ENCODE measurements at places on chromosomes 6 and 20.
A peak's percentile ranks its signal among the peaks of the same experiment; 100 is the strongest.

DNA sequence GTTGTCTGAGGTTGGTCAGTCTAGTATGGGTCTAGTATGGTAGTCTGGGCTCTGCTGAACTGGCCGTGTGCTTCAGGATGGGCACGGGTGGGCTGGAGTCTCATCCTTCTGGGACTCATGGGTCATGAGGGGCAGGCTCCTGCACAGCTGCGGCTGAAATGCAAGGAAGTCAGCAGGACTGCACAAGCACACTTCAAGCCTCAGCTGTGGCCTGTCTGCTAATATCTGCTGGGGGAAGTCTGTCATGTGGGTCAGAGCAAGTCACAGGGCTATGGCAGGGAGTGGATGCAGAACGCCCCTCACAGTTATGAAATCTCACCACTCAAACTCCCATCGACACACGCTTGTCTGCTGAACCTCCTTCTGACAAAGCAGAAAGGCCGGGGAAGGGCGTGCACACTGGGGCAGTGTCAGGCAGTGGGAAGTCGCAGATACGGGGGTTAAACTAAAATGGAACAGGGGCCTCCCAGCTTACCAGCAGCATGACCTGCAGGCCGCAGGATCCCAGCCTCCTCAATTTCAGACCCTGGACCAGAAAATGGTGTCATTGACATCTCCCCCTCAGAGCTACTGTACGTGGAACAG is 229.5 kb downstream of the SMOC2 start:
- DNase-seq: no peak

DNA sequence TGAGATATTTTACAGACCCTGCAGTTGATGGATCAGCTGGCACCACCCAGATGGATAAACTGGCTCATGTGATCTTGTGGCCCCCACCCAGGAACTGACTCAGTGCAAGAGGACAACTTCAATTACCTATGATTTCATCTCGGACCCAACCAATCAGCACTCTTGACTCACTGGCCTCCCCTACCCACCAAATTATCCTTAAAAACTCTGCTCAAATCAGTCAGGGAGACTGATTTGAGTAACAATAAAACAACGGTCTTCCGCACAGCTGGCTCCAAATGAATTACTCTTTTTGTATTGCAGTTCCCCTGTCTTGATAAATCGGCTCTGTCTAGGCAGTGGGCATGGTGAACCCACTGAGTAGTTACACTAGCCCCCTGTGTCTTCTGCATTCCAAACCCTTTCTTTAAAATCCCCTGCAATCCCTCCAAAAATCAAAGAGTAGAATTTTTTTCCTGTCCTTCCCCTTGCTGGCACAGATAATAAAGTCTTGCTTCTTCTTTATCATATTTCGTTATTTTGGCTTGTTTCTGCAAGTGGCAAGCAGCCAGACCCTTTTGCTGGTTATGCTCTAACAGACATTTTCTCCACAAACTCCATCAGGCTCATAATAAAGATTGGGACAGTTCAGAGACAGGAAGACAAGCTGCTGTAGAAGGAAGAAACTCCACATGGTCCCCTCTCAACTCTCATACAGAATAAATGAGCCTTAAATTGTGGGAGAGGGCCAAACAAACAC is 48.3 kb downstream of the OR2B6 start:
- DNase-seq: no peak

DNA sequence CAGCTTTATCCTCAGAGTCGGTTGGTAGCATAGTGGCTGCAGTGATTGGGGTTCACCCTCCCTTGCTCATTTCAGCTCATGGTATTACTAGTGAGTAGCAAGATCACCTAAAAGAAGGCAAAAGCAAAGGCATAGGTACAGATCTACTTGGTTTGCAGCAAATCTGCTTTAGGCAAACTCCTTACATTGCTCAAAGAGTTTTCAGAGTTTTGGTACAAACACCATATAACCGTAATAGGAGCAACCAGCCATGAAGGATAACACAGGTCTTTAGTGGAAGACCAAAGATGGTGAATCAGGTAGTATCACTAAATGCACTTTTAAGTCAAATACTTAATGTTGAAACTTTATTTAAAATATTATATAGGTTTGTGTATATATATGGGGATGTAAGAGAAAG is 172.9 kb downstream of the ARID1B start:
- DNase-seq: no peak

DNA sequence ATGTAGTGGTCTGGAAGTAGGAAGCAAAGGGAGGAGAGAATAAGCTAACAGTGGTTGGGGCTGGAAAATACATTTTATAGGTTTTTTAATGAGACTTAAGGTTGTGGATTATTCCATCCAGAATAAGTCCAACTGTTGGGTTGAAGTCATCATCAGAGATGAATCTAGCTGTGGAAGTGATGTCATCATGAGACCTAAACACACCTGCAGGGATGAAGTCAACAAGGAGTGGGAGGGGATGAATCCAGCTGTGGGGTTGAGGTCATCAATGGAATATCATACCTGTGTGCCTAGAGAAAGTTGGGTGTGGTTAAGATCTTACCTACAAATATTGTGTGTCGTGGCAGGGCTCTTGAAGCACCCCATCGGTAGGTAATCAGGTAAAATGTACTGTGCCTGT is 730.7 kb downstream of the RFPL4B start:
- no peak for DNase-seq

DNA sequence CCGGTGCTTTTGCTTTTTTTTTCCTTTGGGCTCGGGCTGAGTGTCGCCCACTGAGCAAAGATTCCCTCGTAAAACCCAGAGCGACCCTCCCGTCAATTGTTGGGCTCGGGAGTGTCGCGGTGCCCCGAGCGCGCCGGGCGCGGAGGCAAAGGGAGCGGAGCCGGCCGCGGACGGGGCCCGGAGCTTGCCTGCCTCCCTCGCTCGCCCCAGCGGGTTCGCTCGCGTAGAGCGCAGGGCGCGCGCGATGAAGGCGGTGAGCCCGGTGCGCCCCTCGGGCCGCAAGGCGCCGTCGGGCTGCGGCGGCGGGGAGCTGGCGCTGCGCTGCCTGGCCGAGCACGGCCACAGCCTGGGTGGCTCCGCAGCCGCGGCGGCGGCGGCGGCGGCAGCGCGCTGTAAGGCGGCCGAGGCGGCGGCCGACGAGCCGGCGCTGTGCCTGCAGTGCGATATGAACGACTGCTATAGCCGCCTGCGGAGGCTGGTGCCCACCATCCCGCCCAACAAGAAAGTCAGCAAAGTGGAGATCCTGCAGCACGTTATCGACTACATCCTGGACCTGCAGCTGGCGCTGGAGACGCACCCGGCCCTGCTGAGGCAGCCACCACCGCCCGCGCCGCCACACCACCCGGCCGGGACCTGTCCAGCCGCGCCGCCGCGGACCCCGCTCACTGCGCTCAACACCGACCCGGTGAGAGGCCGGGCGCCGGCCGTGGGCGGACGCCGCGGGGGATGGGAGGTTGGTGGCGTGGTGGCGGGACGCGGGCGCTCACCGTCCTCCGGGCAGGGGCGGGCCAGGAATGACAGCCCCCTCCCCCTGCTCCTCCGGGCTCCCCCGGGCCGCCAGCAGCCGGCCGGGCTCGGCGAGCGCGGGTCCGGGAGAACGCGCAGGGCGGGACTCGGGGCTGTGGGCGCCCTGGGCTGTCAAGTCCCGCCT is 606 bp downstream of the ID4 start:
- peak; percentile 50 for DNase-seq
